GM06990 (cell line): ENCODE measurements at places on chromosomes 5 and 9.

GRCh38 chr5:38524022-38524421 lies 32.4 kb downstream of the LIFR start:
- no peak for DNase-seq

- DNase-seq = no peak
Observed at GRCh38 chr5:159883522-159883950, 32.7 kb upstream of the ADRA1B start.

- no peak for DNase-seq
Observed at GRCh38 chr5:19802686-19803085, 185.3 kb downstream of the CDH18 start.

- DNase-seq = no peak
Observed at GRCh38 chr9:79221084-79221483, 350.7 kb upstream of the TLE4 start.

GRCh38 chr5:114208120-114208519 lies 153.8 kb upstream of the KCNN2 start:
- no peak for DNase-seq

- peak; percentile 77 for DNase-seq
Observed at GRCh38 chr9:137077010-137077747, at the start of gene UAP1L1. Gene UAP1L1 (plus strand): TSS chr9:137077517. CDS start chr9:137077533, 16 bp downstream.
